ENCODE measurements at places on chromosomes 4 and X.

DNA sequence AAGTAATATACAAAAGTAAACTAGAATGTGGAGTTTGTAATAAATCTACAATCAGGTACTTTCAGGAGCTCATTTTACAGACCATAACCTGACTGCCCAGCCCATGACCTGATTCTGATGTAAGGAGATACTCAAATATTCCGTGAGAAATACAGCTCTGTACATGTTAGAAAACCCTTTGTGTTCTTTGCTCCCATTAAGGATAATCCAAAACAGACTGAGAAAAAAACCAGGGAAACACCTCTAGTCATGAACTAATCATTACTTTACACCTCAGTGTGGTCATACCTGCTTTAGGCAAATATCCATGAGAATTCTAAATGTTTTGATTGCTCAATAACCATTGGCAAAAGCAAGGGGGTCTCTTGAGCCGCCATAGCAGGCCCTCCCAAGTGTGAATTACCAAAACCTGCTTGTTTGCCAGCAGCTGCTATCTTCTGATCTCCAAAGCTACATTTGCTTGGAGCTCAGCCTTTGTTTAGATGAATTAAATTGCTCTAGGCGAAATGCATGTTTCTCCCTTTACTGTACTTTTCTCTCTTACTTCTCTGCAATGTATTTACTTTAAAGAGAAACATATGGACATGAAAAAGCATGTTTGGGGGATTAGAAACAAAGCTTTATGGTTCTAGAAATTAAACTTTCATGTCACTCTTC, 79.1 kb downstream of the ANKRD50 start:
- DNase-seq = no peak

DNA sequence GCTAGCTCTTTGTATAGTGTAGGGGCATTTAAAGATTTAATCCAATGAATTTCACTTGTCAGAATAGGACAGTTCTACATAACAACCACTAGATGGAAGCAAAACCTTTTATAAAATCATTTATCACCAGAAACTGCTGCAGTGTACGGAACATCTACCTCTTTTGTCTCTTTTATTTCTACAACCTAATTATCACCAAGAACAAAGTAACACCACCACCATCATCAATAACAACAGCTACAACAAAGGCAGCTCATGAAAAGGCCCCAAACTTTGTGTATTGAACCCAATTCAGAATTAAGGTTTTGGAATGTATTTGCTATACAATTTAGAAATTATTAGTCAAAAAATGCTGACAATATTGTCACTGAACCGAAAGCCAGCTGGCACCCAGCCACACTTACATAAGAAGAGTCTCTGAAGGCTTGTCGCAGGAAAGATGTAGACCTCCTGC, 260.9 kb upstream of the RPS6KA3 start:
- DNase-seq = peak; percentile 70

GRCh38 chr4:1234309-1234695, 14.6 kb downstream of the CTBP1 start:
- DNase-seq = no peak

GRCh38 chrX:7545564-7545963, 297.4 kb upstream of the VCX start:
- no peak for DNase-seq

DNA sequence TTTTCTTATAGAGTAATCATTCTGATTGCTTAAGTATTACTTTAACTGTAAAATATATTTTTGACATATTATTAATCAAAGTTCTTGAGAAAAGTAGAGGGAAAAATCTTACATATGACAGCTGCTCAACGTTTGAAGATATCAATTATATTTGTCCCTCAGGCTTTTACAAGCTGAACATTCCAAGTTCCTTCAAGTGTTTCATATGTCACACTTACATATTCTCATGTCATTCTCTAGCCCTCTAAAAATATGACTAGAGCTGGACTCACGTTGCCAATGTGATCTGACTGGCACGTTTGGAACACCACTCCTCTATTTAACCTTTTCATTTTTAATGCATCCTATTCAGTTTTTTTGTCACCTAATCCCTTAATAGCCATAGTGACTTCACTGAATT, 492.9 kb downstream of the PCDH18 start:
- DNase-seq = no peak

DNA sequence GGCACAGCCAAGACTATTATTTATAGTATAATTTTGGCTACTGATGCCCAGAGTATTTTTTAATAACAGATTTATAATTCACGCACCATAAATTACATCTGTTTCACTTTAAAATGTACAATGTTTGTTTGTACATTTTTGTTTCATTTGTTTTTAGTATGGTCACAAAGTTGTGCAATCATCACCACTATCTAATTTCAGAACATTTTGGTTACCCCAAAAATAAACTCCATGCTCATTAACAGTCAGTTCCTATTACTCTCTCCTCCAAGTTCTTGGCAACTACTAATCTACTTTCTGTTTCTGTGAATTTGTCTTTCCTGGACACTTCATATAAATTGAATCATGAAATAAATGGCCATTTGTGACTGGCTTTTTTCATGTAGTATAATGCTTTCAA, 176.7 kb downstream of the SH3BGRL start:
- no peak for DNase-seq

- no peak for DNase-seq
Observed at GRCh38 chrX:129823522-129823921, 20.2 kb downstream of the ZDHHC9 start.

DNA sequence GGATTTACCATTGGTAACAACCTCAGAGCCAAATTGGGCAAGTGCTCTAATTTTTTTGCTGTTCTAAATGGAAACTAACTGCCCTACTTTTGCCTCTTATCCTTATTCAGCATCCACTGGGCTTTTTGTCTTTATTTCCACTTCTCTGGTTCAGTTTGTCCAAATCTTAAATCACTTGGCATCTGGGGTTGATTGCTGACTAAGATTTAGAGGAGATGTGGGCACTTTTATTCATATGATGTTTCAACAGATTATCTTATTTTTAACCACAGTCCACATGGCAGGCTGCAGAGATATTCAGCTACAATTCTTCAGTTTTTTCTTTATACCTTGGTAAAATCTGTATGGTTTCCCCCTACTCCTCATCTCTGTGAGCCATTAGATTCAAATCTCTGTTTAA, 1161.4 kb upstream of the PCDH7 start:
- DNase-seq = no peak

DNA sequence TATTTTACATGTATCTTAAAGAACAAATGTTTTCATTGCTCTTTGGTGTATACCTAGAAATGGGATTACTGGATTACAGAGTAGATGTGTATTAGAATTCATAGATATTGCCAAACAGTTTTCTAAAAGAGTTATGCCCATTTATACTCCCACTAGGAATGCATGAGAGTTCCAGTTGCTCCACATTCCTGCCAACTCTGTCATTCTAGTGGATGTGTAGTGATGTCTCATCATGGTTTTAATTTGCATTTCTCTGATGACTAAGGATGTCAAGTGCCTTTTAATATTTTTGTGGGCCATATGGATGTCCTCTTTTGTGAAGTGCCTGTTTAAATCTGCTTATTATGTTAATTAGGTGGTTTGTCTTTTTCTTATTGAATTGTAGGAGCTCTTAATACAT, 65.6 kb upstream of the BMP2K start:
- no peak for DNase-seq

DNA sequence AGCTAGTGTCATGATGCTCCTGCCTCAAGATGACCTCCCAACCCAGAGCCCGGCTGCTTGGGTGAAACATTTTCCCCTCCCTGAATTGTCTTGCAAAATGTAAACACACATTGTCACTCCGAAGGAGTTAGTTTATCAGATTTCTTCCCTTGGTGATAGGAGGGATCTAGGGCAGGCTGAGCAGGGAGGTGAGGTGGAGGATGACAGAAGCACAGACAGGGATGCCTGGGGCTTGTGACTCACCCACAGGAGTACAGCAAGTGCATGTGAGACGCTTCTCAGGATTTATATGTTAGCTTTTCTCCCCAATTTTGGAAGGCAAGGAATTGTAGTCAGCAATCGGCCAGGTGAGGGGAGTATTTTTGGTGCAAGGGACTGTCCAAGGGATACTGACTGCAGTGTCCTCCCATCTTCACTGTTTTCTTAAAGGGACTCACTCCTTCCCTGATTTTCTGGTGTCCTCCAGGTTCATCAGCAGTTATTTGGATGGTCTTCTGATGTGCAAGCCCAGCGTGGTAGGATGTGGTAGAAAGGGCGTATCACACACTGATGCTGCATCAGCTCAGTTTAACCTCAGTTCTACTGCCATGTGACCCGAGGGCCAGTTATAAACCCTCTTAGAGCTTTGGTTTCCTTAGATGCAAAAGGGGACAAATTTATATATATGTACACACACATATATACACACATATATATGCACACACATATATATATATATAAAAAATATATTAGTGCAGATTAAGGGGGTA, 46.2 kb upstream of the IGFBP7 start:
- DNase-seq = no peak

- DNase-seq = no peak
Observed at GRCh38 chrX:148930206-148930729, 429.9 kb downstream of the AFF2 start.

DNA sequence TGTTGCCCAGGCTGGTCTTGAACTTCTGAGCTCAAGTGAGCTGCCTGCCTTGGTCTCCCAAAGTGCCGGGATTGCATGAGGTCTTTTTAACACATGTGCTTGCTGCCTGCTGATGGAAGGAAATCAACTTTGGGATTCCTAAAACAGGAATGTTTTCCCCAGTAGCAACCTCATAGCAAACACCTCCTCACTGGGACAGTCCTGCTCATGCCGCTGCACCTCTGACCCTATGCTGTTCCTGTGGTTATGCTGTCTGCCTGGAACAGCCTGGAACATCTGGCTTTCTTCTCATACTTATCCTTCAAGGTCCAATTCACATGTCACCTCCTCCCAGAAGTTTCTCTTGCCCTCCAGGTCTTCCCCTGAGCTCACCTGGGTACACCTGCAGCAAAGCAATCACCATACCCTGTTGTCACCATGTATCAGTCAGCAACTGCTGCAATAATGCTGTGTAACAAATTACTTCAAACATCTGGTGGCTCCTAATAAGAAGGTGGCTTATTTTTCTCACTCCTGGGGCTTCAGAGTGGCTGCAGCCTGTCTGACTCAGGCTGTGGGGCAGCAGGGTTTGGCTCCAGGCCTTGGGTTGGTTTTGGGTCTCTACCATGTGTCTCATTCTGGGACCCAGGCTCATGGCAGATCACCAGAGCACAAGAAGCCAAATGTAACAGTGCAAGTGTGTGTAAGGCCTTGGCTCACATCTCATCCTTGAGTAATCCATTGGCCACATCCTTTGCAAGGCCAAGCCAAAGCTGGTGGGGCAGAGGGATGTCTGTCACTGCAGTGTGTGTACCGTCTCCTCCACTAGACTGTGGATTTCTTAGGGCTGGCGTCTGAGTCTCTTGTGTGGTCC, 59.4 kb upstream of the SORCS2 start:
- no peak for DNase-seq

DNA sequence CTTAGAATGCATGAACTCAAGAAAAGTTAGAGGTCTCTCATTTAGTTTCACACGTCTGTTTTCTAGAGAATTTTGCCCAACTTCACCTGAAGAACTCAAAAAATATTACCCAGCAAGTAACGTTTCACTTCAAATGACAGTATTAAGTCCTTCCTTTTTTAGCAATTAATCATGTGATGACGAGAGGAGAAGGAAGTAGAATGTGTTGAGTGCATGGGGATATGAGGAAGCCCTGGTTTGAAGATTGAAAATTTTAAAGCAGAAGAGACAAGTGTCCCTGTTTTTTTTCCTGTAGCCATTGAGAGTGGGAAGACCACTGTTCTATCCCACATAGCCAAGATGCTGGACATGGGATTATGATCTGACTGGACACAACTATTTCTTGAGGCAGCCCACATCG, 406.3 kb upstream of the CPEB2 start:
- no peak for DNase-seq

DNA sequence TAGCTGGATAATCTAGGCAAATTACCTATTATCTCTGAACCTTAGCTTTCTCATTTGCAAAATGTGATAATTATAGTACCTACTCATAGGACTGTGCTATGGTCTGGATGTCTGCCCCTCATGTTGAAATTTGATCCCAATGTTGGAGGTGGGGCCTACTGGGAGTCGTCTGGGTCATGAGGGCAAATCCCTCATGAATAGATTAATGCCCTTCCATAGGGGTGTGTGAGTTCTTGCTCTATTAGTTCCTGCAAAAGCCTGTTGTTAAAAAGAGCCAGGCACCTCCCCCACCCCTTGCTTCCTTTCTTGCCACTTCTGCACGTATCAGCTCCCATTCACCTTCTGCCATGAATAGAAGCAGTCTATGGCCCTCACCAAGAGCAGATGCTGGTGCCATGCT, 73.9 kb downstream of the SERTM2 start:
- DNase-seq = peak; percentile 77

GRCh38 chr4:118898684-118899138, 10.1 kb downstream of the SYNPO2 start:
- no peak for DNase-seq

DNA sequence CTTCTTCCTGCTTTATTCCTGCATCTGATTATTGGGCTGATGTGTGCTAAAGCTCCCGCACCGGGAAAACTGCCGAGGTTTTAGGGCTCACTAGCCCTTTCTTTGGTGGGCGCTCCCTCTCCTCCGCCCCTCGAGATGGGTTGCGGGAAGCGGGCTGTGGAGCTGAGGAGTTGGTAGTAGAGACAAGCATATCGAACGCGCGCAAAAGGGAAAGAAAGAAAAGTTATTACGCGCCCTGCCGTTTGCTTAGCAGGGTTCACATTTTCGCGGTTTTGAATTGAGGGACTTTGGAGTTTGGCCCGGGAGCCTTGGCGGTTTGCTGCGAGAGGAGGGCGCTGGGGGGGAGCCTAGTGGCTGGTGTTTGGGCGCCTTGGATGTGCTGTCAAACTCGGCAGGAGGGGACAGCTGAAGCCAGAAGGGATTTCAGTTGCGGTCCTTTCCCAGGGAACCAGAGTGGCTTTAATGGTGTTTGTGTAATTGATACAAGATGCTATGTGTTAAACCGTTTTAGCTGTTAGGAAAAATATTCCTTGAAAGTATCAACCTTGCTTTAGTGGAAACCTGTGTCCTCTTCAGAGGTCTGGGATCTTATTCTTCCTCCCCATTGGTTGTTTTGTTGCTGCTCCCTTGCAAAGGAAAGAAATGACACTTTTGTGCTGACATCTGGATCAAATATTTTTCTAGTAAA, 1.1 kb downstream of the GAB1 start:
- DNase-seq = no peak

GRCh38 chr4:153211986-153212728, 7.9 kb downstream of the TRIM2 start:
- DNase-seq = no peak

DNA sequence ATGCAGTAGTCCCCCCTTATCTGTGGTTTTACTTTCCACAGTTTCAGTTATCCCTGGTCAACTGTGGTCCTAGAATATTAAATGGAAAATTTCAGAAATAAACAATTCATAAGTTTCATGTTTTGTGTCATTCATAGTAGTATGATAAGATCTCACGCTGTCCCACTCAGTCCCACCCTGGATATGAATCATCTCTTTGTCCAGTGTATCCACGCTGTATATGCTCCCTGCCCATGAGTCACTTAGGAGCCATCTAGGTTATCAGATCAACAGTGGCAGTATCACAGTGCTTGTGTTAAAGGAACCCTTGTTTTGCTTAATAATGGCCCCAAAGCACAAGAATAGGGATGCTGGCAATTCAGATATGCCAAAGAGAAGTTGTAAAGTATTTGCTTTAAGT, 16.2 kb upstream of the SYTL4 start:
- no peak for DNase-seq
